ENCODE measurements at places on chromosomes 3 and 15.

GRCh38 chr3:44175070-44175469, 66.6 kb upstream of the TOPAZ1 start:
- no peak for DNase-seq

DNA sequence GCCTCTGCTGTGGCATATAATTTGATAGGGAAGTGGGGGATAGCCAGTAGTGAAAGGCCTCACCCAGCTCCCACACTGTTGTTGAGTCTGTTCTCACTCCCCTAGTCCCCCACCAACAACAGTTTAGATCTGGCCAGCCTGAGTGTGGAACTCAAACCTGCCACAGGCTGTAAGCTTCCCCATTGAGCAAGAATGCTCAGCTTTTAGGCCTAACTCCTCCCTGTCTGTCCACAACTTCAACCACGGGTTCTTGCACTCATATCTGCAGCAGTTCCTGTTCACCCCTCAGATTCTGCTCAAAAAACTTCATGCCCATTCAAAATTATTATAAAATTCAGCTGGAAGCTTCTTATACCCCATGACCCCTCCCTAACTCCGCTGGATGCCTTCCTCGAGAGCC, 975.1 kb downstream of the NSUN3 start:
- no peak for DNase-seq

DNA sequence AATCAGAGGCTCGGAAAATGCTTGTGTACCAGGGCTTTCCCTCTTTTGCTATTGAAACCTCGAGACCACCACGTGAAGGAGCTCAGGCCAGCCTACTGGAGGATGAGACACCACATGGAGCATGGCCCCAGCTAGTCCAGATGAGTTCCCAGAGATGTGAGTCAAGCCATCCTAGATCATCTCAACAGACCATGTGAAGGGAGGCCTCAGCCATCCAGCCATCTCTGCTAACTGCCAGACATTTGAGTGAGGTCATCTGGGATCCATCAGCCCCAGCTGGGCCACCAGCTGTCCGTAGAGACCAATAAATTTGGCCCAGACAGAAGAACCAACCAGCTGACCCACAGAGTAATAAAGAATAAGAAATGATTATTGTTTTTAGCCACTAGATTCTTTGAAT, 62.8 kb upstream of the PROK2 start:
- DNase-seq, result no peak

DNA sequence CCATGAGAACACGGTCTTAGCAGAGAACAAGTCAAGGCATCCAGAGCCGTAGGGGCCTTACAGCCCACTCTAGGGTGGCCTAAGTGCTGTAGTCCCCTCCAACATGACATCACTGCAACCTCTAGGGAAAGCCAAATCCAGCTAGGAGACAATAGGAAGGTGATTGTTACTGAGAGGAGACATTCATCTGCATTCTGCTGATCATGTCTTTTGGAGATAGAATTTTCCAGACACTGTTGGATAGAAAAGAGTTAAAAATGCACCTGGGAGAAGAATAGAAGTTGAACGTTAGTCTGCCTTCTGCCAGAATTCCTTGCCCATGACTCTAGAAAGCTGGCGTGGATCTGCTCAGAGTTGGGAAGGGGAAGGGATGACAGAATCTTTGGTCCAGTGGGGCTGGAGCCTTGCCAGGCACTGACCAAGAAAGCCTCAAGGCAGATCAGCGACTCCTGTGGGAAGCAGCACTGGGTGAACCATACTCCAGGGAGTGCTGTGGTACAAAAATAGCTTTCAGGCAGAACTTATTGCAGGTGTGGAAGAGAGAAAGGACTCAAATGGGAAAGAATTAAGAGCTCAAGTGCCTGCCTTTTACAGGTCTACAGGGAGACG, 44.8 kb upstream of the RAF1 start:
- DNase-seq, result no peak

DNA sequence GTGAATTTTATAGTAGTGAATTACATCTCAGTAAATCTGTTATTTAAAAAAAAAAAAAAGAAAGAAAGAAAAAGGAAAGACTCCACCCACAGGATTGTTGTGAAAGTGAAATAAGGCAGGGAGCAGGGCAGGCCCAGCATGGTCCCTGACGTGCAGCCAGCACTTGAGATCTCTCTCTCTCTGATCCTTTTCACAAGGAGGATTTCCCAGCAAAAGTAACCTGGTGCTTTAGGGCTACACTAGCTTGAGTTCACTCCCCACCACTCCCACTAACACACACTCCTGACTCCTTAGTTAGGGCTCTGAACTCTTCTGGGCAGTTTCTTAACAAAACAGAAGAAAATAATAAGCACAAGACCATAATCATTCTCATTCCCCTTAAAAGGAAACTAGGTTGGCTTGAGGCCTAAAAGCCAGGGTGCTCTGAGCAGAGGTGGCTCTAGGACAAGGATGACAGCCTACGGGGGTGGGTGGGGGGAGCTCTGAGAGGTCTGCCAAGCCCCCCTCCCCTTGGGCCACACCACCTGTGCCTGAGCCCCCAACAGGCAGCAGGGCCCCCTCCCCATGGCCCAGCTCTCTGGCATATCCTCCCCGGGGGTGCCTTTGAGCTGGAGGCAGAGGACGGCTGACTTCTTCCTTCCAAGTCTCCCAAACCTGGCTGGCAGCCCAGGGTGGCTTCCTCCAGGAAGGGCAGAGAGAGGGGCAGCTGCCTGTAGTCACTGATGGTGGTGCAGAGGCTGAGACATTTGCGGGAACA, 856 bp downstream of the TMEM40 start:
- no peak for DNase-seq

GRCh38 chr15:45796433-45796832, 161.6 kb downstream of the SQOR start:
- DNase-seq, result no peak

DNA sequence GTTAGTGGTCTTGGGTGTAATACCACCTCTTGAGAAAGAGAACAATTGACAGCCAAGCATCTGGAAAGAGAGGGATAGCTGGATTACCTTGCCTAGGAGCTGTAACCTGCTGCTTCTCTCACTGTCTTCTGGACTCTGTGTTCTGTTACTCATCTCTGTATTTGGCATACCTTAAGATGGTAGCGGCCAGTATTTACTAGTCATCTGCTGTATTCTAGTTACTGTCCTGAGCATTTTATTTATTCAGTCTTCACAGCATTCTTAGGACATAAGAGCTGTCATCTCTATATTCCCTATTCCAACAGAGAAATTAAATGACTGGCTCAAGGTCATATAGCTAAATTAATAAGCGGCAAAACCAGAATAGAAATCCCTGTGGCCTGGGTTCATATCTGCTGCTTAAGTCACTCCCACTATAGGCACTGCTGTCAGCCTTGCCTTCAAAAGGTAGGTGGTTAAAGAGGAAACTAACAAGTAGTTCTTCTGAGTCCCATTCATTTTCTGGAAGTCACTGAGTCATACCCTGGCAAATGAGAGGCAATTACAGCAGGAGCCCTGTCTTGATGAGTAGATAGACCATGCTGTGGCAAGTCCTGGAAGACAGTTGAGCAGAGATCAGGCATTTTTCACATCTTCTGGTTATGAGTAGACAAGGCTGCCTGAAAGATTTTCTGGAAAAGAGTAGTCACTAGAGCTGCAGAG, 68.2 kb downstream of the RAB7A start:
- DNase-seq, result no peak

- DNase-seq, result no peak
Observed at GRCh38 chr3:72310419-72311380, 525.8 kb upstream of the PROK2 start.

DNA sequence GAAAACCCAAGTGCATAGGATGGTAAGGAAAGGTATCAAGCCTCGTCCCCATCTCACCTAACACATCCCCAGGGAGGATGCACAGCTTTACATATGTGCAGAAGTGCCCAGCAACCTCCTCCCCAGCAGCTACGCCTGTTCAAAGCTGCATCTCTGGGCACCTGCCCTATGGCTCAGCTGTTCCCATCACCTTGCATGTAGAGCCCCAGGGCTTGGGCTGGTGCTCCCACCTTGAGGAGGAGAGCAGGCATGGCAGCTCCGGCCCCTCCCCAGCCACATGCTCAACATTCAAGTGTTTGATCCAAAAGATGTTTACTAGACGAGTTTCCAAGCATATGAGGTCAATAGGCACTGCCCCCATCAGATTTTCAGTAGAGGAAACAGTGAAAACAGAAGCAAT, 173.5 kb downstream of the ATP10A start:
- DNase-seq, result no peak

DNA sequence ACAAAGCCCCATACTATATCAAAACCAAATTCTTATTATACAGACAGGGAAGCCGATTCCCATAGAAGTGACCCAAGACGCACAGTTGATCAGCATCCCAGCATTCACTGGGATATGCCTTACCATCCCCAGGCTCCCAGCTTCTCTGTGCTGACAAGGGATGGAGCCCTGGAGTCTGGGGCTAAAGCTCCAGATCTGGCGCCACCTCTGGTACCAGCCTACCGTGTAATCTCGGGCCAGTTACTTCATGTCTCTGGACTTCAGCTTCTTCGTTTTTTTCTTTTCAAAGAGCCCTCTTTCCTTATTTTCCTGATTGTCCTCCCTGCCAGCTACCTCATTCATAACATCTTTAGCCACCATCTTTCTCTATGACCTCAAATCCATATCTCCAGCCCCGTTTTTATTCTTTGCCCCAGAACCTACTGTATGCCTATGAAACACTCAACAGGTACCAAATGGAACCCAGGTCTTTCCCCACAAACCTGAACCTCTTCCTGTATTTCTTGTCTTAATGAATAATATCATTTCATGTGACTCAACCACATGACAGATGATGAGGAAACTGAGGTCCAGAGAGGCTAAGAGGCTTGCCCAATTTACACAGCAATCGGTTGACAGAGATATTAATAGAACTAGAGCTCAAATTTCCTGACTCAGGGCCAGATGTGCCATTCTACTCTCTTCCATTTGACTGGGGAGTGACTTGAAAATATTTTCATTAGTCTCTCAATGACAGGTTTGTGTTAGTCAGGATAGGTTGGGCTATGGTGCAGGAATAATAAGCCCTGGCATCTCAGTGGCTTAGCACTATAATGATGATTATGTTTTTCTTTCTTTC, 85.4 kb upstream of the TLE3 start:
- no peak for DNase-seq
